ENCODE measurements at places on chromosomes 16 and 17.

GRCh38 chr17:66483906-66484305, 181.5 kb downstream of the PRKCA start:
- DNase-seq: no peak

- peak; percentile 90 for DNase-seq
These were observed 25.6 kb downstream of the ITGB3 start for GRCh38 chr17:47279062-47279801.

DNA sequence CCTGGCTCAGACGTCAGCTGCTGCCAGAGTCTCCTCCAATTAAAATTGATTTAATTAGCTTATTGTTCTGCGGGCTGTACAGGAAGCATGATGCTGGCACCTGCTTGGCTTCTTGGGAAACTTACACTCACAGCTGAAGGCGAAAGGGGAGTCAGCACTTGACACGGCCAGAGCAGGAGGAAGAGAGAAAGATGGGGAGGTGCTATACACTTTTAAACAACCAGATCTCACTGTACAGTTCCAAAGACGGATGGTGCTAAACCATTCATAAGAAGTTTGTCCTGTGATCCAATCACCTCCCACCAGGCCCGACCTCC, 1.4 kb upstream of the PRDM7 start:
- DNase-seq: no peak

GRCh38 chr17:44867841-44868240, 20.2 kb downstream of the HIGD1B start:
- no peak for DNase-seq

DNA sequence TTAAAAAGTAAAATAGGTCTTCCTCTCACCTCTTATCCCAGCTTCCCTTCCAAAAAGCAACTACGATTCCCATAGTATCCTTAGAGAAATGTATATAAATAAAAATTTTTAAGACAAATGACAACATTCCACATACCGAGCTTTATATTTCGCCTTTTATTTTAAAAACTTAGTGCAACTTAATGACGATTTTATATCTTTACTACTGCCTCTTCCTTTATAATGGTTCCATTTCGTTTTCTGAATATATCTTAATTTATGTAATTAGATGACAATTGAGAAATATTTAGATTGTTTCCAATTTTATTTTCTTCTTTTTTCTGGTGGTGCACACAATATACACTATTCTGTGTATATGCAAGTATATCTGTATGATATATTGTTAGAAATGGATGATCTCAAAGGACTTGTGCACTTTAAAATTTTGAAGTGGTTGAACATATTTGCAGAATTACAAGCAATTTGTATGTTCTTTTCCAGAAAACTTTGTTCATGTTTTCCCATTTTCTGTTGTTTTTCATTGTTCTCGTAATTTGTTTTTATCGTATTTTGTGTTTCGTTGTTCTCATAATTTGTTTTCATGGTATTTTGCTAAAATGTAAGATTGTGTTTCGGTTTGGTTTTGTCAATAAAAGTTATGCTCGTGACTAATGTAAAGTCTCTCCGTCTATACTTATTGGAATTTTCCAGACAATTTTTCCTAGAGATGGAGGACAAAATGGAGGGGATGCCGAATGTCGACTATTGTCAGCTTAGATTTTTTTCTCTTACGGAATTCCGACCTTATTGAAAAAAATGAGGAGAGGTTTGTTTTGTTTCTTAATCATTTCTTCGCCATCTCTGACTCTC, 20.4 kb upstream of the HOXB13 start:
- DNase-seq: no peak

DNA sequence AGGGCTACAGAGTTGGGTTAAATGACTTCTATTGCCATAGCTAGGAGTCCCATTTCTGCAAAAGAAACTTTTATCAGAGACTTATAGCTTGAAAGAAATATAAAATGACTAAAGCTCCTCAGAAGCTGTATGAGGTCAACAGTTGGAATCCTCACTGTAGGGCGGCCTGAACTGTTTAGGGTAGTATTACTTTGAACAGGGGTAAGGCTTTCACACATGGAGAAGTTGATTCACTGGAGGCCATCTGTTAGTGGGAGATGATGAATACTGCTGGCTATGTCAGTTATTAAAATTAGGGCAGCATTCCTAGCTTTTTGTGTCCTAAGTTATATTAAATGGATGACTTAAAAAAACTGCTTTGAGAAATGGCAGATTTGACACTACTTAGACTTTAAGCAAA, 6.0 kb downstream of the TTC19 start:
- no peak for DNase-seq

- no peak for DNase-seq
These were observed 115.9 kb downstream of the DYNLRB2 start for GRCh38 chr16:80656711-80657150.

DNA sequence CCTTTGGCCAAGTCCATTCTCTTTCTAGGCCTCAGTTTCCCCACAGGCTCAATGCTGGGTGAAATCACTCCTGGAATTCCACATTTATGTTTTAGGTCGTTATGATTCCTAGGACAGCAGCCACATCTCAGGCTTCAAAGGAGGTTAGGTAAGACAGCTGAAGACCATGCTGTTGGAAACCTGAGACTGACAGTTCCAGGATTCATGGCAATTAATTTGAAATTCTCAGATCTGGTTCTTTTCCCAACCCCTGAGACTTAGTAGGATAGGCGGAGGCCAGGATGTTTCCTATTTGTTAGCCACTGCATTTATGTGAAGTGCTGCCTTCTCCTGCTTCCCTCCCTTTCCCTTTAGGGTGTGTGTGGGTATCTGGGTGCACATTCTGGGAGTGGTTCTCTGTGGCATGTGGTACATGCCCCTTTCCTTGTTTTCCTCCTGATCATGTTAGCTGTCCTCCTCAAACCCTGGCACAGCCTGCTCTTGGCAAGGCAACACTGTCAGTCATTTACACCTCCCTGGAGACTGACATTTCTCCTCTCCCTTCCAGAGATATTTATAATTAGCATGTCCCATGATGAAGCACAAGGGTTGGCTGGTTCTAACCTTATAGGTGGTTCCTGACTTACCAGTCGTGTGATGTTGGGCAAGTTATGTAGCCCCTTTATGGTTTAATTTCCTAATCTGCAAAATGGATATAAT, 91.4 kb upstream of the SALL1 start:
- no peak for DNase-seq

GRCh38 chr17:50594128-50594823, 33.8 kb downstream of the CACNA1G start:
- peak; percentile 11 for DNase-seq

- no peak for DNase-seq
These were observed 107.9 kb upstream of the EEF2KMT start for GRCh38 chr16:5205361-5206040.
